Hair follicle dermal papilla cell (primary cell): ENCODE measurements at places on chromosomes 1 and 21. TPM values are rescaled to one million over a fixed set of nuclear protein-coding genes. Genes with fewer than 3 reads are reported as not detected.

PLPPR4 gene
- total RNA-seq, result 4.6 and 8.8 TPM in 2 replicates

GJA9 gene
- total RNA-seq, result under 0.01 and 0.12 TPM in 2 replicates

VAV3 gene
- 2.9 and 4.2 TPM in 2 replicates for total RNA-seq

C1orf50 gene
- total RNA-seq, result 5.8 TPM in 2 replicates

PLEKHO1 gene
- total RNA-seq, result 48.5 and 66.8 TPM in 2 replicates

IGSF8 gene
- total RNA-seq, result 20.9 TPM in 2 replicates

TCHHL1 gene
- total RNA-seq, result not detected in 2 replicates

CFAP45 gene
- 0.12 and 0.16 TPM in 2 replicates for total RNA-seq

LMX1A gene
- total RNA-seq, result not detected in 2 replicates

LCE1D gene
- not detected in 2 replicates for total RNA-seq

TFF1 gene
- total RNA-seq, result not detected in 2 replicates

HSF2BP gene
- total RNA-seq, result 0.97 and 2.3 TPM in 2 replicates

AMY1B gene
- not detected in 2 replicates for total RNA-seq

LENEP gene
- total RNA-seq, result not detected in 2 replicates

S100A7 gene
- total RNA-seq, result not detected in 2 replicates

OLFML2B gene
- 84.0 and 126 TPM in 2 replicates for total RNA-seq

AGL gene
- 14.7 and 19.0 TPM in 2 replicates for total RNA-seq

CASZ1 gene
- total RNA-seq, result 0.36 and 0.49 TPM in 2 replicates

CRNN gene
- not detected in 2 replicates for total RNA-seq

GCSAML gene
- total RNA-seq, result not detected in 2 replicates

USP33 gene
- 92.5 and 107 TPM in 2 replicates for total RNA-seq

SDC3 gene
- total RNA-seq, result 172 and 175 TPM in 2 replicates

LIN28A gene
- not detected in 2 replicates for total RNA-seq

SZRD1 gene
- 80.6 and 90.2 TPM in 2 replicates for total RNA-seq
